ENCODE measurements at places on chromosomes 13 and 19.
A peak's percentile ranks its signal among the peaks of the same experiment; 100 is the strongest.

DNA sequence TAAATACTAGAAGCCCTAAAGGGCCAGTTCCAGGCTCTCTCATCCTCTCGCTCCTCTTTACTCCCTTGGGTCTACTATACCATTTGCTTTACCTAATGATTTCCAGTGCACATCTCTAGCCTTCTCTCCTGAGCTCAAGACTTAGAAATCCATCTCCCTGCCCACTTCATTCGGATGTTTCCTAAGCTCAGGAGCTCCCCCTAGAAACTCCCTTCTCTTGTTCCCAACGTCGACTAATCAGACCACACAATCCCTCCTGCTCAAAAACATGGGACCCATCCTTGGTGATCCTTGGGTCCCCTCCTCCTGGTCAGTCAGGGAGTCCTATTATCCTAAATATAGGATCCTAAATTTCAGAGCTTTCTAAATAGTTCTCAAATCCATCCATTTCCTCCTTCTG, 21.1 kb upstream of the STK24 start:
- DNase-seq: no peak

DNA sequence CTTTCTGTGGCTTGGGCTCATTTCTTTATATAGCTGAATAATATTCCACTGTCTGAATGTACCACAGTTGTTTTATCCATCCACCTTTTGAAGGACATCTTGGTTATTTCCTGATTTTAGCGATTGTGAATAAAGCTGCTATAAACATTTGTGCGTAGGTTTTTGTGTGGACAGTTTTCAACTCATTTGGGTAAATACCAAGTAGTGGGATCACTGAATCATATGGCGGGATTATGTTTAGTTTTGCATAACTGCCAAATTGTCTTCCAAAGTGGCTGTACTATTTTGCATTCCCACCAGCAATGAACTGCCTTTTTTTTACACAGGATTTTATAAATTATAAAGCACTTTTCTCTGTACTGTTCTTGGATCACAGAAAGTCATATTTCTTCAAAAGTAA, 13.7 kb upstream of the LRCH1 start:
- DNase-seq: no peak

GRCh38 chr19:1491114-1491848, at the start of gene REEP6:
Gene REEP6 (plus strand): TSS chr19:1491181. CDS start chr19:1491270, 89 bp downstream.
- DNase-seq: no peak

GRCh38 chr19:31448221-31448657, 99.0 kb upstream of the TSHZ3 start:
- DNase-seq: no peak

- no peak for DNase-seq
These were observed 8.4 kb downstream of the CSNK1A1L start for GRCh38 chr13:37097076-37097475.

DNA sequence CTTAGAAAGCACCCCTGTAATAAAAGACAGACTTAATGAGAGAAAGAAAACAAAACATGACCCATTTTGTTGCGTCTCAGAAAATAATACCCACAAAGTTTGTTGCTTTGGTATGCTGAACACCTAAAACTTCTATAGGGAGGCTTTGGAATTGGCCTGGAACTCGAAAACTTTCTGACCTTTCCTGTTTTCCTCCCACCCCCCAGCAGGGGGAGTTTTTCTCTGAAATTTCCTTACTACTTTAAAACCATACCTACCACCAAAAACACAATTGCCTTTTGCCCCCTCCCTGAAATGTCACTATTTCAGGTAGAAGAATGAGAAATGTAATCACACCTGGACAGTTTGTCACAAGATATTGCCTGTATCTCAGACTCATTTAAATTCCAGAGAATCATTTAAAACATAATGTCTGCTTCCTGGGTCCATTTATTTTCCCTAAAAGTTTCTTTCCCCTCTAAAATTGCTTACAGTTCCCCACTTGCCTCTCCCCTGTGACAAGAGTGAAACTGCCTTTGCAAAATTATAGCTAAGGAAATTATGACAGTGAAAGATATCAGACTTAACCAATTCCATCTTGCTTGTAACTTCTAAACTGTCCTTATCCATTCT, 2700.2 kb downstream of the PCDH9 start:
- no peak for DNase-seq

- DNase-seq: no peak
These were observed 16.1 kb upstream of the SDHAF1 start for GRCh38 chr19:35978832-35979365.

DNA sequence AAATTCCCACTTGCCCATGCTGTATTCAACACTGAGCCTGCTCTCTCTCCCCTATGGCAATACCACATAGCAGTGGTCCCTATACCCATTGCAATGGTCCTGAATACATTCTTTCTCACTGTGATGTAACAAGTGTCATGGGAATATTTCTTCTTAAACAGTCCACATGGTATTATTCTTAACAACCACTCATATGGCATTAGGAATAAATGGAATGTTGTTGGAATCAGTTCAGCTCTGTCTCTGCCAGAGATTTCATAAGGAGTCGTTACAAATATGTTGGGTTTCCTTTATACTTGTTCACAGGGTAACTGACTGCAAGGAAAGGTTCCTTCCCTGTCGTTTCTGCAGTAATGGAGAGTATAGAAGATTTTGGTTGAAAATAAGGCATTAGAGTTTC, 128.3 kb upstream of the SPATA13 start:
- no peak for DNase-seq

GRCh38 chr19:50280983-50281382, 48.2 kb downstream of the KCNC3 start:
- no peak for DNase-seq

GRCh38 chr19:28472843-28473242, 740.1 kb downstream of the UQCRFS1 start:
- DNase-seq: no peak

DNA sequence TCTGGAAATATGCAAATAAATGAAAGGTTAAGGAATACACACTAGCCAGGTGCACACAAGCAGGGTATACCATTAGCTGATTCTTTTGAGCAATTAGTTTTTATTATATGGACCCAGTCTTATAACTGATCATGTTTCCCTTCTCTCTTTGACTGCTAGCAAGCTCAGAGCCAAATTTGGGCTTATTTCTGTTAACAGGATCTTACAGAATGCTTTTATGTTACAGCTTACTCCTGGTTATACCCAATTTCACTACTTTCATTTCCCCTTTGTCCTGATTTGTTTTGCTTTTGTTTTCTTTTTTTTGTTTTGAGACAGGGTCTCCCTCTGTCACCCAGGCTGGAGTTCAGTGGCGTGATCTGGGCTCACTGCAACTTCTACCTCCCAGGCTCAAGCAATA, 12.9 kb upstream of the TPT1 start:
- DNase-seq: no peak

- no peak for DNase-seq
These were observed 9.5 kb upstream of the RFX1 start for GRCh38 chr19:14015524-14016035.

DNA sequence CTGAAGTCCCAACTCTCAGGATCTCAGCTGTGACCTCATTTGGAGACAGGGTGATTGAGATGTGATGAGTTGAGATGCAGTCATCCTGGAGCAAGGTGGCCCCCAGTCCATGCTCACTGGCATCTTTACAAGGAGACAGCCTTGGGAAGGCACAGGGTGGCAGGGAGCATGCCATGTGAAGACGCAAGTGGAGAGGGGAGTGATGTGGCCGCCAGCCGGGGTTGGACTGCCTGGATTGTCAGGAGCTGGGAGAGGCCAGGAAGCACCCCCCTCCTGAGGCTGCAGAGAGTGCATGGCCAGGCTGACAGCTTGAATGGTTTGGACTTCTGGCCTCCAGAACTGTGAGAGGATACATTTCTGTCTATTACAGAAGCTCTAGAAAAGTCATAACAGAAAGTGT, 194.4 kb downstream of the UQCRFS1 start:
- no peak for DNase-seq

DNA sequence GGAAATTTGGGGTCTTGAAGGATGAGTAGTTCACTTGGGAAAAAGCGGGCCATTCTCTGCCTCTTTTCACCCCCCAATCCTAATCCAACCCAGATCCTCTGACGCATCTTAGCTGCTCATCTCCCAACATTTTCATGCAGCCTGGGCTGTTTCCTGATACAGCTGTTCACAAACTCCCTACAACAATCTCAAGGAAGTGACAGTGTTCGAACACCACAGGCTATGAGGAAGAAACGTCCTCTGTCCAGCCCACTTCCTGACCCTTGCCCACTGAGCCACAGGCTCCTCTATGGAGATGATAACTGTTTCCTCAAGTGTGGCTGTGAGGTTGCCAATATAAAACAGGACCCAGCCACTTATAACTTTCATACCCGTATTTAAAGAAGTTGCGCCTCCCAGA, 16.2 kb downstream of the LMTK3 start:
- DNase-seq: no peak

GRCh38 chr13:97629601-97630272, 195.8 kb downstream of the RAP2A start:
- DNase-seq: no peak

GRCh38 chr19:6425732-6426620, 1.4 kb upstream of the KHSRP start:
- no peak for DNase-seq

DNA sequence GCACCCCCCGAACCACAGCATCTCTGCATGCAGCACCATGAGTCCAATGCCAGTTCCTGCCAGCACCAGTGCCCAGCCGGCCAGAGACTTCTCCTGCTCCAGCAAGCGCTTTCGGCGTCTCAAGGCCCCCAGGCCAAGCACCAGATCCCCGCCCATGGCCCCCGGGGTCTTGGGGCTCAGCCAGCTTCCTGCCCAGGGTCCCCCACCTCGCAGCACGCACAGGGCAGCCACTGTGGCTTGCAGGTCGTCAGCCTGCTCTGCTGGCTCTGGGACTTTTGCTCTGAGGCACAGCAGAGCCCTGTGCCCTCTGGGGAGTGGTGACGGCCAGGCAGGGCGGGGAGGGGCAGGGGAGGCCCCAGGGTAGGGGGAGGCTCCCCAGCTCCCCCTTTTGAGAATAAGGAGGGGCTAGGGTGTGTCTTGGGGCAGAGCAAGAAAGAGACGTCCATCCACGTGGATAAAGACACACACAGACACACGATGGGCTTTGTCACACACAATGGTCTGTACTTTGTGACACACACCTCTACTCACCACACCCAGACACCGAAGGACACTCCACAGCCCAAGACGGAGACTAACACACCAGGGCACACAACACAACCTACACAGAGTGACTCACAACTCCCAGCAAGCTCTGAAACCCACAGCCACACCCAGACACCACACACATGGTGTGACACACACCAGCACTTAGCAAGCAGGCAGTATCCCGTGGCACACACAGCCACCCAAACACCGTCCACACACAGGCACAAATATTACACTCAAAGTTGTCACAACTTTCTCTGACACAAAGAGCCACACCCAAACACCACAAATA, at the start of gene KCNN4:
KCNN4 (minus strand) TSS at position 268 of the 820 bp plus-strand sequence; CDS start at position 156, 112 bp downstream.
- peak; percentile 84 for DNase-seq

- no peak for DNase-seq
These were observed 1.6 kb downstream of the MYH14 start for GRCh38 chr19:50204811-50205675.

DNA sequence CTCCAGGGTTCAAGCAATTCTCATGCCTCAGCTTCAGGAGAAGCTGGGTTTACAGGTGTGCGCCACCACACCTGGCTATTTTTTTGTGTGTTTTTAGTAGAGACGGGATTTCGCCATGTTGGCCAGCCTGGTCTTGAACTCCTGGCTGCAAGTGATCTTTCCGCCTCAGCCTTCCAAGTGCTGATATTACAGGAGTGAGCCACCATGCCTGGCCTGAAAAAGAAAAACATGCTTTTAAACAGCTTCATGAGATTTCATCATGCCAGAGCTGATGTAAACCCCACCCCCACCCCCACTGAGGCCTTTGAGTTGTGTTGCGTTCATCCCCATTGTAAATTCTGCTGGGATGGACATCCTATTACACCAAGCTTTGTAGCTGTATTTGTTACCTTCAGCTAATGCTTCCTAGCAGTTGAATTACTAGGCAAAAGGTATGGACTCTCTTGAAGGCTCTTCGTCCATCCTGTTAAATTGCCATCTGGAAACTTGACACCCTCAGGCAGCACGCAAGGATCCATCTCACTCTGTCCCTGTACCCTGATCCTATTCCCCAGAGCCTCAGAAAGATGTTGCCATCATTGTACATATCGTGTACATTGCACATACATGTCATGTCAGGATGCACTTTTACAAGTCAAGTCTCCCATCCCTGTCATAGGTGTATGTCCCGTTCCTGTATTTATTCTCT, 47.3 kb downstream of the NFIX start:
- DNase-seq: no peak

DNA sequence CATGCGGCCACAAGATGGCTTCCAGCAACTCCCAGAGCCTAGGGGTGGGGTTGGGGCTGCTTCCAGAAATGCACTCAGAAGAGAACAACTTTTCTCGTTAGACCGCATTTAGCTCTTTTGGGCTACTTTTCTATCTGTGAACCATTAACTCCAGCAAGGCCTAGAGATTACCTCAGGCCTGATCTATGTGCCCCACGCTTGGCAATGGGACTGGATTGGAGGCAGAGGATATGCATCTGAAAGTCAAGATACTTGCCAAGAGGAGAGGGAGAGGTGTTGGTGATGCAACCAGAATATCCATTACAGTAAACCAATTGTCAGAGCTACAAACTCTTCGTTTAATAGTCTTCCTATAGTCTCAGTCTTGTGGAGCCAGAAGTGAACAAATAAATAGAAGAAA, 177.7 kb downstream of the TDRD3 start:
- DNase-seq: no peak

GRCh38 chr13:60260440-60260839, 96.7 kb upstream of the DIAPH3 start:
- DNase-seq: no peak

- DNase-seq: no peak
These were observed 213.4 kb downstream of the ENOX1 start for GRCh38 chr13:43573361-43573740.

GRCh38 chr19:15404780-15405211, 14.0 kb downstream of the AKAP8L start:
- DNase-seq: no peak

DNA sequence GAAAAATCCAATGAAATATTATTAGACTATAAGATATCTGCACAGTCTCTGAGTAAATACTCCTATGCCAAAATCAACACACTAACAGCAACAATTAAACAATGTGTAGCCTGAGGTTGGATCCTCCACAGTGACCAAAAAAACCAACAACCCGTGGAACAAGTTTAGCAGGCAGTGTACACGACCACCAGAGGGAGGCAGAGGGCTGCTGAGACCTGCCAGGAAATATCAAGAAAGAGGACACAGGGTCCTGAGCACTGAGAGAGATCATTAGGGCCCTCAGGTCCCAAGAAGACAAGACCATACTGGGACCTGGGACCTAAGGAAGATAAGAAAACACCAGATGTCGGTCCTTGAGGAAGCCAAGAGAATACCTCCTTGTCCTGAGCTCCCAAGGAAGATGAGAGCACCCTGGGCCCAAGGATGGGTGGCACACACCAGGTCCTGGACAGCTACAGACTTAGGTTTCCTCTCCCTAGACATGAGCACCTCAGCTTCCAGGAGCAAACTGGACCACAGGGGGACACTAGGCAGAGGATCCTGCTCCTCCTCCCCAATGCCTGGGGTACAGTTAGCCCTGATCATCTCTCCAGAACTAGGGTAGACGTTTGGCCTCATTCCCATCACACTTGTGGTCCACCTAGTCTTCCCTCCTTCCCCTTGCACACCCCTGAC, 822 bp upstream of the ZNF274 start:
- DNase-seq: peak; percentile 69

Data from activated CD4-positive, alpha-beta memory T cell treated with anti-CD3 and anti-CD28 coated beads, Interleukin-2, amount 10 ng/mL, durations not matched to agents 7 days and 5 days (primary cell).